ENCODE measurements at places on chromosomes 3 and 15. TPM values are rescaled to one million over a fixed set of nuclear protein-coding genes. Genes with fewer than 3 reads are reported as not detected.

DNA sequence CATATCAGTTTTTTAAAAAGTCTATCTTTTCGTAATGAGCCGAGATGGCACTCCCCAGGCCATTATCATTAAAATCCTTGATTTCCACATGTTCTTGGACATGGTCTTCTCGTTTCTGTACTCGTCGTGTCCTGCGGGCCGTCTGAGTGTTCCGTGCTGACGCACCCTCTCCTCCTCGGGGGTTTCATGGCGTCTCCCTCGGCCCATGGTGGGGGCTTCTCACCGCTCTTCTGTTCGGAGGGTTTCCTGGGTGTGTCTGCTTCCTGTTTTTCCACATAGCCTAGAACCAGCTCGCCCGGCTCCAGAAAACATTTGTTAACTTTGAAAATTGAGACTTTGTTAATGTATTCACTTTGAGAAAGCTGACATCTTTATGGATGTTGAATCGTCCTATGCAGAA is 92.7 kb downstream of the VGLL4 start:
- DNase-seq: peak; percentile 20

DNA sequence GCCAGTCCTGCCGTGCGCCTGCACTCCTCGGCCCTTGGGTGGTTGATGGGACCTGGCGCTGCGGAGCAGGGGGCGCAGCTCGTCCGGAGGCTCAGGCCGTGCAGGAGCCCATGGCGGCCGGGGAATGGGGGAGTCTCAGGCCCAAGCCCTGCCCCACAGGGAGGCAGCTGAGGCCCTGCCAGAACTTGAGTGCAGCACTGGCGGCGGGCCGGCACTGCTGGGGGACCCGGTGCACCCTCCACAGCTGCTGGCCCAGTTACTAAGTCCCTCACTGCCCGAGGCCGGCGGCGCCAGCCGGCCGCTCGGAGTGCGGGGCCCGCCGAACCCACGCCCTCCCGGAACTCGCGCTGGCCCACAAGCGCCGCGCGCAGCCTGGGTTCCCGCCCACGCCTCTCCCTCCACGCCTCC is 190.9 kb upstream of the MME start:
- DNase-seq: no peak

DNA sequence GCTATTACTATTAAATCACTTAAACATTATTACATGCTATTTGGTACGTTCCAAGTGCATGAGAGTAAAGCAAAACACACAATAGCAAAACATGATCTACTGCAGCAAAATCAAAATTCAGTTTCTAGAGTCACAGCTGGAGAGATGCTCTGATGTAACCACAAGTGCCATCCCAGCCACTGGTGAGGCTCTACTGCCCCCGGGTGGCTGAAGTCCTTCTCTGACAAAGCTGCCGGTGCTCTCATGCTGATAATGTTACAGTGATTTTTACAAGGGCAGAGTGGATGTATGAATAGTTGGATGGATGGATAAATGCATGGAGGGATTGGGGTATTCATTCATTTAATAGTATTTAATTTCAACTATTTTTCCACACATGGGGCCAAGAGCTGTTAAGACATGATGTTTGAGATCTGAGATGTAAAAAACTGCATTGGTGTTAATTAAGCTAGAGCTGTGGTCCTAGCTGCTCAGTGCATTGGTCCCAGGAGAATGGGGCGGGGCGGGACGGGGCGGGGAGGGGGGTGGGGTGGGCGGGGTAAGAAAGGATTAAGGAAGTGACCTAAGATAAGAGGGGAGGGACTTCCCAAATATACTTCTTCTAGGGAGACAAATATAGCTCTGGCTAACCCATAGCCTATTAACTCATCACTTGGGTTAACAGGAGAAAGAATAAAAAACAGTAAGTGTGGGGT is 5.3 kb upstream of the SPESP1 start:
- peak; percentile 43 for DNase-seq

- no peak for DNase-seq
These were observed 27.9 kb downstream of the EHD4 start for GRCh38 chr15:41944313-41944940.

GRCh38 chr3:96959901-96960641 is 145.7 kb downstream of the EPHA6 start:
- DNase-seq: no peak

DNA sequence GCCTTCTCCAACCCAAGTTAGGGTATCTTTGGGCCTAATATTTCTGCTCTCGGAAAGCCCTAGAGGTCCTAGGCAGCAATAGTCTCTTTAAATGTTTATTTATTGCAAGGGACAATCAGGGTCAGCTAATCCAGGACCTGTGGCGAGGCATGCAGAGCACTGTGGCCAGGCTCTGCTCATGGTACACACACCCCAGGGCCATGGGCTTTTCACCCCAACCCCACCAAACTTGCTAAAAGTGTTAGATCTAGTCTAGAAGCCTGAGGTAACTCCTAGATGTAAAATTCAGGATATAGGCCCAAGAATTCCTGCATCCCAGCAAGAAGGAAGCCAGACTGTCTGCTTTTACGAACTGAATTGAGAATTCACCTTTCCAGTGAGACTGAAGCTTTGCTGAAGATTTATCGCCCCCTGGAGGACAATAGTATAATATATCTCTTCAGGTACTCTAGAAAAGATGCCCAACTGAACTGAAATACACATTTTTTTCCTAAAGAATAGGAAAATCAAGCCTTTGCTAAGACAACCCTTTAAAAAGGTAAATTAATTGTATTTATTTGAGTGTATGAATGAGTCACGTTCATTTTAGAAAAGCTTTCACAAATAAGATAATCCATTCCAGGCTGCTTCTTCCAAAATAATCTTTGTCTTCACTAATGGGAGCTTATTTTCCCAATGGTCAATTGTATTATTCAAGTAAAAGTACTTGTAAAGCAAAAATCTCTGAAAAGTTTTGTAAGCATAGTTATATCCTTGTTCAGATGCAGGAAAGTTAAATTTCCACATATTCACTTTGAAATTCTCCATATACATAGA is 89.8 kb downstream of the LRRC3B start:
- no peak for DNase-seq

The FGF7 gene
- total RNA-seq: 46.7 TPM

GRCh38 chr3:53068176-53068575 is 22.3 kb upstream of the SFMBT1 start:
- DNase-seq: no peak

GRCh38 chr15:40427188-40427587 is 13.6 kb upstream of the BAHD1 start:
- DNase-seq: no peak

DNA sequence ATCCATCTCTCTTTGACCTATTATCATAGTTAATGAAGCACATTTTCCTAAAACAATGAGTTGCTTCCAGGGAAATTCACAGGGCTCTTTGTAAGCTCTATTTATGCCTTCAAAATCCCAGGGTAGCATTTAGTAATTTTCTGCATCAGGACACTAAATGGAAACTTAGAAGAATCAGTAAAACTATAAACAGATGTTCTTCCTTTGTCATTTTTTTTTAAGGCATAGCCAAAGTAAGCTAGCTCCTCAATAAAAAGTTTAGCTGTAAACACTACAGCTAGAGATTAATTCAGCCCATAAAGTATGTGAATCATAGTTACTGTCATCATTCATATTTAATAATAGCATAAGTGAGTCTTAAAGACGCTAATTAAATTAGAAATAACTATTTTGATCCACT is 79.3 kb downstream of the RPL22L1 start:
- DNase-seq: no peak

GRCh38 chr3:133853063-133853924 is 42.4 kb downstream of the RAB6B start:
- no peak for DNase-seq

DNA sequence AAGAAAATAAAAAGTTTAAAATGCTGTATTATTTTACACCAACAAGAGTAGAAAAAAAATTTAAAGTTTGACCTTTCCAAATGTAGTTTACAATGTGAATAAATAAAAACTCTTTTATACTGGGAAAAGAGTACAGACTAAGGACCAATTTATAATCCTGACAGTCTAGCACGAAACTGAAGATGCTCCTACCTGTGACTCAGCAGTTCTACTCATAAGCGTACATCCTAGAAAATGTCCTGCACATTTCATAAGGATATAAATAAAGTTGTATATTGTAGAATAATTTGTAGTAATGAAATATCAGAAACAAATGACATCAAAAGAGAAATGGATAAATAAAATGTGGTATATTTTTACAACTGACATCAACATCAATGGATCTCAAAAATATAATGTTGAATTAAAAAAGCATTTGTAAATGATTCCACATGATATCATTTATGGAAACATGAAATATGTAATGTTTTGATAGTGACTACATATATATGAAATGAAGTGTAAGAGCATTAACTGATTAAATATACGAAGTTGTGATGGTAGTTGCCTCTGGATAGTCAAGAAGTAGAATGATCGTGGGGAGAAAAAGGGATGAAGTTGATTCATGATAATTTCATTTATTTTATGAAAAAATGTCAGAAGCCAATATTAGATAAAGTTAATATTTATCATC is 161.3 kb upstream of the CBLB start:
- DNase-seq: no peak

- no peak for DNase-seq
These were observed 16.9 kb downstream of the SACM1L start for GRCh38 chr3:45705839-45706808.

GRCh38 chr3:47019201-47019600 is 39.7 kb downstream of the NBEAL2 start:
- DNase-seq: no peak

The SEMA3B gene
- total RNA-seq: 42.0 TPM

DNA sequence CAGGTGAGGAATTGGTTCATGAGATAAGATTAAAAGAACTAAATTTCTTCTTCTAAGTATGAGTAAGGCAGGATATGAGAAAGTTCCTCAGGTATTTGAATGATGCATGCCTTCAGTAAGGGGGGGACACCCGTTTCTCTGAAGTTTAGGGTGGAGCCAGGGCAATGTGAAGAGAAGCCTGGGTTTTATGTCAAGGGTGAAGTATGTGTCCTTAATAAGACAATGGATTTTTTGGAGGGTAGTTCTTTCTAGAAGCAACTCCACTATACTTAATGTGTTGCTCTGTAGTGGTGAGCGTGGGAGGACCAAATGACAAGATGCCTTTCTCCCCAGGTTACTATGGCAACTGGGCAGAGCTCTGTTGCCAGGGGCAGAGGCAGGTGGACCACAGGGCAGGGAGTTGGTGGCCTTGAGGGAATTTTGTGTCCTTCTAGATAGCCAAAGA is 44.0 kb downstream of the PHLDB2 start:
- no peak for DNase-seq

DNA sequence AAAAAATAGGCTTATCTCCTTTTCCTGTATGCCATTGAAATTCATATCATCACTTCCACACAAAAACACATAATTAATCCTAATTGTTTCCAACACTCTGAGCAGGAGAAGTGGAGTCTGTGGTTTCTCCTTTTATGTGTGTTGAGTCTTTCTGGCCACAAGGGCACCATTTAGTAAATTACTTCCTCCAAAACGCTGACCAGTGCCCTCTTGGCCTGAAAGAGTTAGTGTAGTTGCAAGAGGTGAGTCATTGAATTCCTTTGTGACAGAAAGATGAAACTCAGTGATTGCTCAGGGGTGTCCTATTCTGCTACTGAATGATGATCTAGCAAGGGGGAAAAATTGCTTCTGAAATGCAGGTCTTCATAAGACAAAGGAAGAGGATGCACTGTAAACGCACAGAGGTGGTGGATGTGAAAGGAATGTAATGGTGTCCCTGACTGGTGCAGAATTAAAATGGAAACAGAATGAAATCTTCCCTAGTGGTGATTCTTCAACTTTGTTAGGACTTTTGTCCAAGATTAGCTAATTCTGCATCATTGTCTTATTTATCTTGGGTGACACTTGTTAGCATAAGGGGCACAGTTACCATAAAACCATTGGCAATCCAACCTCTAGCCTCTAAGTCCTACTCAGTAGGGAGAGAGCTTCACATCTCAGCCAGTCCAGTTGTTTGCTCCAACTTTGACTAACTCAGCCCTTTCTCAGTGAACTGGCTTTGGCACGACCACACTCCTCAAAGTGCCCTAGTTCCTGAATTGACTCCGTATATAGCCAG is 208.4 kb upstream of the NANOGP8 start:
- DNase-seq: no peak

- DNase-seq: no peak
These were observed 56.9 kb downstream of the ABHD5 start for GRCh38 chr3:43747641-43748040.

GRCh38 chr15:65666257-65666656 is 44.5 kb downstream of the SLC24A1 start:
- no peak for DNase-seq

The PLS1 gene
- 235 TPM for total RNA-seq

GRCh38 chr3:159252274-159252673 is 450.4 kb downstream of the MFSD1 start:
- no peak for DNase-seq

DNA sequence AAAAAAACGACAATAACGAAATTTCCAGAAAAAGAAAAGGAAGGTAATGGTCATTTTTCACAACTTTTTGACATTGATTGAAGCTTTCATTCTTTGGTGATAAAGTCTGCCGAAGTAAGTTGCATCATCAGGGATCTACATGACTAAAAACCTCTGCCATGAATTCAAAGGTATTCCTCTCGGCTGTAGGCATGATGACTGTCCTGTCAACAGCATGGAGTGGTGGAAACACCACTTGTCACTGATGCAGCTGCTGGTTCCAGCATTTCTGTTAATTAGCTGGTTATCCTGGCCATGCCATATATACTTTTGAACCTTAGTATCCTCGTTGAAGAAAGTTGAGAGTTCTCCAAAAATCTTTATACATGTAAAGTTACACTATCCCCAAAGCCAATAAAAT is 859.0 kb upstream of the ARPP21 start:
- DNase-seq: no peak

- no peak for DNase-seq
These were observed 6.9 kb upstream of the MYO1E start for GRCh38 chr15:59379531-59379930.

DNA sequence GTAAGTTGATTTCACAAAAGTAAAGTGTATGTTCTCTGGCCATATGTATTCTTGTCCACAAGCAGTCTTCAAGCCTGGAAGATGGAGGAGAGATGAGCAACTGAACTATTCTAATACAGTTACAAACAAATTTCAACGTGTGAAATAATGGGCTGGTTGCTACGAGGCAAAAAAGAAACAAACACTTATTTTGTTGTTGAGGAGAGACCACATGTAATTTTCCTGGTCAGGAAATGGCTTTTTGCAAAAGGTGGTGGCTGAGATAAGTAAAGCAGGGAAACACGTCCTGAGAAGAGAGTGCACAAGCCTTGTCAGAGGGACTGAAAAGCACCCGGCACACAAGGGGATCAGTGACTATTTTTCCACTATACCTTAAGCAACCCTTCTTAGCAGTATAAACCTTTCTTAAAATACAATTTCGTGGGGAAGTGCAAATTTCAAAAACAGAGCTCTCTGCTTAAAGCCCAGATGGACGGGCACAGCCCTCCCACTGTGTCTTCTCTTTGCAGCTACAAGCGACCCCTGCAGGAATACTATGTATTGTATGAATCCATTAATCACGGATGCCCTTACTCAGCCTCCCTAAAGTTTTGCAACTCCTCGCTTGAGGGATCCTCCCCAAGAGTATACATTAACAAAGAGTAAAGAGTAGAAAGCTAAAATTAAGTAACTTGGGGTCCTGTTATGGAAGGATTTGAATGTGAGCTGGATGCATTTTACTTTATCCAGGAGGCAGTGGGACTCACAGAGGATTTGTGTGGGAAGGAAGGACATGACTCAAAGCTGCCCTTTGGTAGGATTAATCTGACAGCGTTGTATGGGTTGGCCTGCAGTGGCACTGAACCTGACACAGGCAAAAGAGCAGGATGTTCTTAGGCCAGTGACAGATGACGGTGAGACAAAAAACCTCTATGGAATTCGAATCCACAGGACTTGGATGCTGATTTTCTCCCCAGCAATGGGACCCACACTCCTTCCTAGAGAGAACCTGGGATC is 253.7 kb downstream of the IL5RA start:
- DNase-seq: no peak

- DNase-seq: no peak
These were observed 470.9 kb downstream of the RBMS3 start for GRCh38 chr3:29751647-29752314.

The C15orf62 gene
- 0.63 TPM for total RNA-seq

The GOLGA6B gene
- not detected for total RNA-seq

Measured in mucosa of descending colon (tissue), 3 donors.